T-helper 17 cell (primary cell): ENCODE measurements at places on chromosomes 4 and X. TPM values are rescaled to one million over a fixed set of nuclear protein-coding genes. Genes with fewer than 3 reads are reported as not detected.

Gene DGKK
- not detected for total RNA-seq

Gene PPBP
- 1,001 TPM for total RNA-seq

Gene MUC7
- total RNA-seq, result not detected

Gene USP17L26
- not detected for total RNA-seq

Gene SPP1
- total RNA-seq, result not detected

GRCh38 chrX:148577741-148578140 is 77.3 kb downstream of the AFF2 start:
- no peaks in the 10 kb centered on the region for H3K36me3 ChIP-seq
- DNase-seq, result no peak
- no peak overlapping the region for H3K27ac ChIP-seq
- H3K4me3 ChIP-seq, result no peak overlapping the region

- no peaks in the 10 kb centered on the region for H3K4me1 ChIP-seq
- peaks cover 41% of the 10 kb centered on the region for H3K27me3 ChIP-seq
These were observed 114.5 kb downstream of the SORBS2 start for GRCh38 chr4:185697488-185697887.

DNA sequence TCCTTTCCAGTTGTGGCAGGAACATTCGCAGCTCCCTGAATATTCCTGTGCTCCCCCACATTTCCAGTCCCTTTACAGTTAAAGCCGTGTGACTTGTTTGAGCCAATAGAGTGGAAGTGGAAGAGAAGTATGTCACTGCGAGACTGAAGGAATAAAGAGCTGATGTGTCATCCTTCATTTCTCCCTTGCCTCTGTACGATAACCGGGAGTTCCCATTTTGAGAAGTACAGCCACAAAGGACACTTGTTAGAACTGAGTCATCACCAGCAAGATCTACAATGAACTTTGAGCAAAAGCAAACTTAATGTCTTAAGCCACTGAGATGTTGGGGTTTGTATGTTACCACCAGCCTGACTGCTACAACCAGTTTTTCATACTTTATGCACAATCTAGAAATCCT is 92.3 kb downstream of the SPRY1 start:
- peaks cover 5% of the 10 kb centered on the region for H3K27me3 ChIP-seq
- H3K4me1 ChIP-seq, result no peaks in the 10 kb centered on the region
- DNase-seq, result no peak
- H3K27ac ChIP-seq, result no peak overlapping the region
- H3K36me3 ChIP-seq, result no peaks in the 10 kb centered on the region
- no peak overlapping the region for H3K4me3 ChIP-seq

DNA sequence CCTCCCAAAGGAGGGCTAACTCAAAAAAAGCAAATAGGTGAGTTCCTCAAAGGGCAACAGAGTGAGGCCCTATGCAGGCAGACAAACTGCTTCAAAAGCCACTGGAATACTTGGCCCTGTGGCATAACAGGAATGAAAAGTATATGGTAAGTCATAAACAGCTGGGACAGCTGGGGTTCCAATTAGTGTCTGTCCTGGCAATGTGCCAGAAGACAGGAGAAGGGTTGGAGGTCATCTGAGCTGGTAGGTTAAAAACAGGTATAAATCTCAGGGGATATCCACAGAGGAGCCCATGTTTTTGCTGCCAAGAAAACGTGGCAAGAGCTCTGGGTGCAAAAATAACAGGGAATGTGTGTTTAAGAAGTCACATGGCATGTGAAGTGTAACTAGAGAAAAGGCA is 111.6 kb downstream of the APOOL start:
- H3K27ac ChIP-seq, result no peak overlapping the region
- no peak overlapping the region for H3K4me3 ChIP-seq
- no peaks in the 10 kb centered on the region for H3K36me3 ChIP-seq
- H3K4me1 ChIP-seq, result no peaks in the 10 kb centered on the region
- no peaks in the 10 kb centered on the region for H3K27me3 ChIP-seq

GRCh38 chrX:20181598-20182329 is 40.1 kb upstream of the EIF1AX start:
- no peak for DNase-seq
- no peaks in the 10 kb centered on the region for H3K27me3 ChIP-seq
- peaks cover 4% of the 10 kb centered on the region for H3K36me3 ChIP-seq
- peak overlapping the region; percentile 56 for H3K27ac ChIP-seq
- peaks cover 14% of the 10 kb centered on the region for H3K4me1 ChIP-seq
- no peak overlapping the region for H3K4me3 ChIP-seq

GRCh38 chrX:20438871-20439526 is 172.3 kb upstream of the RPS6KA3 start:
- peak overlapping the region; percentile 68 for H3K4me3 ChIP-seq
- peak overlapping the region; percentile 43 for H3K27ac ChIP-seq
- H3K4me1 ChIP-seq, result peaks cover 31% of the 10 kb centered on the region
- no peaks in the 10 kb centered on the region for H3K36me3 ChIP-seq
- no peak for DNase-seq
- H3K27me3 ChIP-seq, result no peaks in the 10 kb centered on the region

GRCh38 chr4:128600996-128601871 is 208.3 kb upstream of the JADE1 start:
- no peak for DNase-seq
- H3K27ac ChIP-seq, result no peak overlapping the region
- peaks cover 3% of the 10 kb centered on the region for H3K36me3 ChIP-seq
- peaks cover 55% of the 10 kb centered on the region for H3K27me3 ChIP-seq
- H3K4me1 ChIP-seq, result peaks cover 5% of the 10 kb centered on the region
- H3K4me3 ChIP-seq, result no peak overlapping the region

- H3K4me3 ChIP-seq, result no peak overlapping the region
- peaks cover 3% of the 10 kb centered on the region for H3K36me3 ChIP-seq
- DNase-seq, result no peak
These were observed 2.8 kb upstream of the CRLF2 start for GRCh38 chrX:1215123-1215823.
